Keratinocyte (primary cell): ENCODE measurements at places on chromosomes 3 and 15.

- H3K36me3 ChIP-seq, result no peaks in the 10 kb centered on the region
- H3K4me1 ChIP-seq, result no peaks in the 10 kb centered on the region
- H3K27ac ChIP-seq, result no peak overlapping the region
- DNase-seq, result no peak
- H3K4me3 ChIP-seq, result no peak overlapping the region
Measured at GRCh38 chr3:82294609-82295008, 533.2 kb upstream of the GBE1 start.

DNA sequence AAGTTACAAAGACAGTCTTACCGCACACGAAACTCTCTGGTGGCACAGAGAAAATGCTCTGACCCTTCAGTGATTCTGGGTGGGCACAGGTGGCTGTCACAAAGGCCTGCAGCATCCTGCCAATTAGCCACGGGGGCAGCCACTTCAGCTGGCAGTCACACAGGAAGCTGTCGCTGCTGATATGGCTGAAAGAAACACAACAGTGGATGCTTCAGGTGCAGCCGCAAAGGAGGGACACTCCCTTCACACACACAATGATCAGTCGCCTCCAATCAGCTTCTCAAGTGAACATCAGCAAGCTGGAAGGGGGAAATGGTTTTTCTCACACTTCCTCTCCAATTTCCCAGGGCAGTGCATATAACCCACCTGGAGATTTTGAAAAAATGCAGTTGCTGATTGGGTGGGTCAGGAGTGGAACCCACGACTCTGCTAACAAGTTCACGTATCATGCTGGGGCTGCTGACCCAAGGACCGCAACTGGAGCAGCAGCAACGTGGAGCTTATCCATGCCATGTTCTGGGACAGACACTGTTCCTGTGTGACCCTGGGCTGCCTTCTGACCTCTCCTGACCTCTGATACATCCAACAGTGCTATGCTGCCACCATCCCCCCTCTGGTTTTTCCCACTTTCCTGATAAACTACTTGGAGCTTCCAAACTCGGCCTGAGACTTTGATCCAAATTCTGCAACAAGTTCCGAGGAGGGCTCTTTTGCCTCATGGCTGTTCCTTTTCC, 106.6 kb downstream of the LRIG1 start:
- H3K27me3 ChIP-seq, result no peaks in the 10 kb centered on the region
- H3K27ac ChIP-seq, result no peak overlapping the region
- no peak for DNase-seq
- H3K4me3 ChIP-seq, result no peak overlapping the region
- peaks cover 22% of the 10 kb centered on the region for H3K36me3 ChIP-seq

- no peaks in the 10 kb centered on the region for H3K36me3 ChIP-seq
- no peak overlapping the region for H3K4me3 ChIP-seq
- DNase-seq, result no peak
Measured at GRCh38 chr3:46091046-46091445, 63.8 kb upstream of the XCR1 start.

DNA sequence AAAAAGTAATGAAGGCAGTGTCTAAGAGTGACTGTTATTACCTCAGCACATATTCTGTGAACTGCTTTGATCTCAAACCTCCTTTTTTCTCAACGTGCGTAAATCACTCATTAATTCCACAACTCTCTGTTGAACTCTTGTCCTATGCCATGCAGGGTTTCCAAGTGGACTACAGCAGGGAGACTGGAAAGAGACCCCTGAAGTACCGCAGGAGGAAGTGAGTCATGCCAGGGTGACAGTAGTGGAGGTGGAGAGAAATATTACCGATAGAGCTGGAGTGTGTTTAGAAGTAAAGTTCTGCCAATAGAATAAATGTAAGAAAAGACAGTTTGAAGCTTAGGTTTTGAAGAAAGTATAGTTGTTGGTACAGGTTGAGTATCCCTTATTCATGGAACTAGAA, 908.9 kb downstream of the ROBO1 start:
- H3K27ac ChIP-seq, result no peak overlapping the region
- H3K27me3 ChIP-seq, result no peaks in the 10 kb centered on the region
- H3K36me3 ChIP-seq, result no peaks in the 10 kb centered on the region
- DNase-seq, result no peak

- H3K27ac ChIP-seq, result no peak within 1 kb of the TSS
- H3K4me1 ChIP-seq, result no peaks in the 10 kb centered on the region
- H3K27me3 ChIP-seq, result peaks cover 50% of the 10 kb centered on the region
- H3K36me3 ChIP-seq, result no peaks in the 10 kb centered on the region
Measured at GRCh38 chr3:133895208-133896001, at the start of gene RAB6B. RAB6B (minus strand) TSS chr3:133895882; CDS start chr3:133895466, 416 bp downstream.

DNA sequence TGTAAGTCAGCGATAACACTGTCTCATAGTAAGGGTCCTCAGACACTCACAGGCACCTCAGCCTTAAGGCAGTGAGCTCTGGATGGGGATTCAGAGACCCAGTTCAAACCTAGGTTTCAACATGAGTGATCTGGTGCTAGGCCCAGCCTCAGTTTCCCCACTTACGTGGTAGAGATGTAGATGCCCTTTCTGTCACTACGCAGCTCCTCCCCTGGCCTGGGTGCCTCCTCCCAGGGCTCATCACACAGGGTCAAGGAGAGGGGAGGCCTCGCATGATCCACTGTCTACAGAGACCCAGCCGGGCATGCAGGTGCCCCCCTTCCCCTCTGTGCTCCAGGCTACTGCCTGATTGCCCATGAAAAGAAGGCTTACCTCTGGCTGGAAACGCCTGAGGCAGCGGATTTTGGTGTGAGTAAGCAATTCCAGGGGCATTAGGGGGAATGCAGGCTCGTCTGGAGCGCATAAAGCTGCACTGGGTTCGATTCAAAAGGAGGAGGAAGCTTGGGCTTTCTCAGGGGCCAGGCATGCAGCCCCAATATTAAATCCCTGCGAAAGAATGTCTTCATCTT, 69.8 kb upstream of the ANKRD34C start:
- H3K27me3 ChIP-seq, result peaks cover 19% of the 10 kb centered on the region
- H3K27ac ChIP-seq, result no peak overlapping the region
- no peak overlapping the region for H3K4me3 ChIP-seq
- no peaks in the 10 kb centered on the region for H3K4me1 ChIP-seq

DNA sequence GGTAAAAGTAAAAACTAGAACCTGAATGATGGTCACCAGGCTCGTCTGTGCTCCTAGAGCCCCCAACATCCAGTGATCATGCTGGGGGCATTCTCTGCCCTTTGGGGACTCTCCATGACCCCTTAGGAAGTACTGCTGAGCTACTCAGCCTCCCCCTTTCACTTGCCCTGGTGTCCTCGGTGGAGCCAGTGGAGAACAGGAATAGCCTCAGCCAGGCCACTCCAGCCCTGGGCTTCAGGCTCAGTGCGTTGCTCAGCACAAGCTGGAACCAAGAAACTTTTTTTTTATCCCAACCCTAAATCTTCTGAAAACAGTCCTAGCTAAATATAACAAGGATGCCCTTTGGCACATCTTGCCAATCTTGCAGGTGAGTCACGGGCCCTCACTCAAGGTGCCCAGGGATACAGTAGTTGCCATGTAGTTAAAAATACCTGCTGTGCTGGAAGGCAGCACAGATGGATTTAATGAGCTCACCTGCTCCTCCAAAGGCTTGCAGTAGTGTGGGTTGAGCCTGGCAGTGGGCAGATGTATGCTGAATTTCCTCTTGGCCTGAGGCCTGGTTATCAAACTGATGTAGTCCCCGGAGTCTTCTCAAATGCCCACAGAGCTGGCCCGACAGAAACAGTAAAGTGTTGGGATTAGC, 46.9 kb upstream of the TMEM158 start:
- H3K27ac ChIP-seq, result no peak overlapping the region
- H3K27me3 ChIP-seq, result peaks cover 2% of the 10 kb centered on the region
- no peak for DNase-seq
- no peaks in the 10 kb centered on the region for H3K4me1 ChIP-seq

- no peaks in the 10 kb centered on the region for H3K4me1 ChIP-seq
- H3K27ac ChIP-seq, result no peak overlapping the region
- DNase-seq, result no peak
- H3K4me3 ChIP-seq, result no peak overlapping the region
Measured at GRCh38 chr3:97932387-97932801, 39.8 kb downstream of the RIOX2 start.

GRCh38 chr3:138578961-138579574, 15.0 kb downstream of the CEP70 start:
- H3K27me3 ChIP-seq, result no peaks in the 10 kb centered on the region
- H3K4me1 ChIP-seq, result no peaks in the 10 kb centered on the region
- no peak for DNase-seq
- no peak overlapping the region for H3K27ac ChIP-seq
- no peaks in the 10 kb centered on the region for H3K36me3 ChIP-seq

DNA sequence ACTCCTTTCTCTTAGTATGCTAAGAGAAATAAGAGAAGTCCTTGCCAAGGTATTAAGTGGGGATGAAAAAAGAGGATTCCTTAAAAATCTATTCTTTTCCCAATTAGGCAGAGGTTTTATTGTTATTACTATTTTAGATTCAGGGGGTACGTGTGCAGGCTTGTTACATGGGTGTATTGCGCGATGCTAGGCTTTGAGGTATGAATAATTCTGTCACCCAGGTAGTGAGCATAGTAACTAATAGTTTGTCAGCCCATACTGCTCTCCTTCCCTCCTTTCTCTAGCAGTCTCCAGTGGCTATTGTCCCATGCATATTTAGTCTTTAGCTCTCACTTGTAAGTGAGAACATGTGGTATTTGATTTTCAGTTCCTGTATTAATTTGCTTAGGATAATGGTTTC, 83.9 kb downstream of the LEKR1 start:
- H3K27ac ChIP-seq, result no peak overlapping the region
- no peak for DNase-seq
- peaks cover 4% of the 10 kb centered on the region for H3K4me1 ChIP-seq
- H3K27me3 ChIP-seq, result no peaks in the 10 kb centered on the region

DNA sequence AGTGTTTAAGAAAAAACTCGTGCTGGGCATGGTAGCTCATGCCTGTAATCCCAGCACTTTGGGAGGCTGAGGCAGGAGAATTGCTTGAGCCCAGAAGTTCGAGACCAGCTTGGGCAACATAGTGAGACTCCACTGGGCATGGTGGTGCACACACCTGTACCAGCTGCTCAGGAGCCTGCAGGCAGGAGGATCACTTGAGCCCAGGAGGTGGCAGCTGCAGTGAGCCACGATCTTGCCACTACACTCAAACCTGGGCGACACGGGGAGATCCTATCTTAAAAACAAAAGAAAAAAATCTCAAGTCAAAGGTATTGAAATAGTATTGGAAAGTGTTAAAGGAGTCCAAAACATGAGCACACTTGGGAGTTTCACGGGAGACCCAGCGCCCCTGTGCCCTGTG, 14.0 kb downstream of the KLF13 start:
- peaks cover 5% of the 10 kb centered on the region for H3K36me3 ChIP-seq
- peaks cover 49% of the 10 kb centered on the region for H3K4me1 ChIP-seq
- no peak overlapping the region for H3K4me3 ChIP-seq
- H3K27me3 ChIP-seq, result no peaks in the 10 kb centered on the region
- H3K27ac ChIP-seq, result no peak overlapping the region
- DNase-seq, result no peak

DNA sequence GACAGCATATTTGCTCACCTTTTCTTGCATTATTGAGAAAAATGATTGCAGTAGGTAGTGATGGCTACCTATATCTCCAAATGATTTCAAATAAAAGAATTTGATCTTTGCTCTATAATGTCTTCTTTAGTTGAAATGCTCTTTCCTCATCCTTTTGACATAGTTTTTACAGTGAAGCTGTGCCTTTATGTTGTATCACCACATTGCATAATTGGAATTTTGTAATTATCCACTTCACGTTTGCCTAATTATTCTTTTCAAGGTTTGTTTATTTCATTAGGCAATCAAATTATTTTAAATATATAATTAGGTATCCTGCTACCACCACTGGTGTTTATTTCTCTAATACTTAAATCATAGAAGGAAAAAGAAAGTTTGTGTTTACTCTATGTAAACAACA, 21.3 kb upstream of the P2RY13 start:
- no peak overlapping the region for H3K27ac ChIP-seq
- no peak for DNase-seq
- H3K36me3 ChIP-seq, result no peaks in the 10 kb centered on the region
- no peak overlapping the region for H3K4me3 ChIP-seq
- H3K4me1 ChIP-seq, result no peaks in the 10 kb centered on the region
- H3K27me3 ChIP-seq, result no peaks in the 10 kb centered on the region

- H3K27ac ChIP-seq, result no peak overlapping the region
- H3K4me3 ChIP-seq, result no peak overlapping the region
- peaks cover 76% of the 10 kb centered on the region for H3K4me1 ChIP-seq
- H3K36me3 ChIP-seq, result peaks cover 5% of the 10 kb centered on the region
Measured at GRCh38 chr3:185737020-185737419, 87.8 kb downstream of the IGF2BP2 start.

- DNase-seq, result no peak
- no peaks in the 10 kb centered on the region for H3K27me3 ChIP-seq
- peaks cover 8% of the 10 kb centered on the region for H3K4me1 ChIP-seq
- H3K36me3 ChIP-seq, result no peaks in the 10 kb centered on the region
Measured at GRCh38 chr3:72371431-72371830, 476.8 kb downstream of the SHQ1 start.

DNA sequence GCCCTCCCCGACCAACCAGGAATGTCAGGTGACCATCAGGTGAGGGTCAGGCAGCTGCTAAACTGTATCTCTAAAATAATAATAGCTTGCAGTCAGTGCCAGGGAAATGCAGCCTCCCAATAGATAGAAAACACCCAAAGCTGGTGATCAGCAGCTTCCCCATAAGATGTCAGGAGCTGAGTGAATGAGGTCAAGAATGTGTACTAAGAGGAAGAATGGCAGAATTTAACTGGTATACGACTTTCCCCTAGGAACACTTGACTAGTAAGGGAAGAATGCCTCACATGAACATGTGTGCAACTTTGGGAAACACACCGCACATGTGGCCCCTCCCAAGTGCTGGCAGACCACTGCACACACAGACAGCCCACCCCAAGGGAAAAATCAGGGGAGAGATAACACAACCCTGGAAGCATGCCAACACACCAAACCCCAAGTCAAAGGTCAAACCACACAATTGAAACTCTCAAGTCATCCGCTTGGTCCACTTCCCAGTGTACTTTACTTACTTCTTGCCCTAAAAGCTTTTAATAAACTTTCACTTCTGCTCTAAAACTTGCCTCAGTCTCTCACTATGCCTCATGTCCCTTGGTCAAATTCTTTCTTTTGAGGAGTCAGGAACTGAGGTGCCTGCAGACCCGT, 806.5 kb downstream of the OTOL1 start:
- H3K36me3 ChIP-seq, result no peaks in the 10 kb centered on the region
- no peak for DNase-seq
- H3K4me1 ChIP-seq, result no peaks in the 10 kb centered on the region
- no peak overlapping the region for H3K27ac ChIP-seq

GRCh38 chr15:74742422-74742821, 6.2 kb upstream of the CYP1A2 start:
- H3K4me3 ChIP-seq, result no peak overlapping the region
- H3K27ac ChIP-seq, result no peak overlapping the region
- H3K4me1 ChIP-seq, result no peaks in the 10 kb centered on the region
- H3K36me3 ChIP-seq, result no peaks in the 10 kb centered on the region

- no peak overlapping the region for H3K4me3 ChIP-seq
- no peak overlapping the region for H3K27ac ChIP-seq
- H3K4me1 ChIP-seq, result no peaks in the 10 kb centered on the region
- no peaks in the 10 kb centered on the region for H3K27me3 ChIP-seq
Measured at GRCh38 chr3:59788133-59788532, 738.3 kb upstream of the CFAP20DC start.

- peaks cover 11% of the 10 kb centered on the region for H3K4me1 ChIP-seq
- no peak overlapping the region for H3K4me3 ChIP-seq
- H3K27me3 ChIP-seq, result no peaks in the 10 kb centered on the region
- H3K27ac ChIP-seq, result peak overlapping the region; percentile 17
- DNase-seq, result peak; percentile 23
Measured at GRCh38 chr15:67185621-67186225, 68.7 kb downstream of the AAGAB start.

- no peaks in the 10 kb centered on the region for H3K36me3 ChIP-seq
- no peak for DNase-seq
- H3K27me3 ChIP-seq, result no peaks in the 10 kb centered on the region
- H3K27ac ChIP-seq, result no peak overlapping the region
- no peak overlapping the region for H3K4me3 ChIP-seq
- H3K4me1 ChIP-seq, result no peaks in the 10 kb centered on the region
Measured at GRCh38 chr15:81194723-81195122, 2.0 kb upstream of the IL16 start.
